ENCODE measurements at places on chromosomes 5 and 9.

DNA sequence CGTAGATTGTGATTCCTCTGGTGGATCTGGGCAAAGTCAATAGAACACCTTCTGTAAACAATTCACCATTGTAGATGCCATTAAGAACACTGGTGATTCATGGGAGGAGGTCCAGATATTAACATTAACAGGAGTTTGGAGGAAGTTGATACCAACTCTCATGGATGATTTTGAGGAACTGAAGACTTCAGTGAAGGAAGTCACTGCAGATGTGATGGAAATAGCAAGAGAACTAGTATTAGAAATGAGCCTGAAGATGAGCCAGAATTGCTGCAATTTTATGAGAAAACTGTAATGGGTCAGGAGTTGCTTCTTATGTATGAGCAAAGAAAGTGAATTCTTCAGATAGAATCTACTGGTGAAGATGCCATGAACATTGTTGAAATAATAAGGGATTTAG, 26.9 kb downstream of the TCERG1 start:
- DNase-seq, result no peak

GRCh38 chr5:174312641-174313040, 267.1 kb downstream of the NSG2 start:
- DNase-seq, result no peak

DNA sequence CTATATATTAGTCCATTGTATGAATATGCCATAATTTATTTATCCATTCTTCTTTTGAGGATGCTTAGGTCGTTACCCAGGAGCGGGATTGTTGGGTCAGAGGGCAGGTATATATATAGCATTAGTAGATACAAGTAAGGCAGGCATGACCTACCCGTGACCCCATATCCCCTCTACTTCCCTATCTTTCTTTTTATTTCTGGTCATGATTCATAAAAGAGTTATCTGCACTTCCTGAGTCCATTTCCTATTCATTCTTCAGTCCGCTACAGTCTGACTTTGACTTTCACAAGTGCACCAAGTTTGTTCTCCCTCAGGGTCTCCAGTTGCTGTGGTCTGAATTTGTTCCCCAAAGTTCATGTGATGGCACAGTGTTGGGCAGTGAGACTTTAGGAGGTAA, 6.9 kb downstream of the RHOBTB3 start:
- no peak for DNase-seq

- peak; percentile 89 for DNase-seq
Measured at GRCh38 chr5:56814963-56815657, at the start of gene MAP3K1. Gene MAP3K1, plus strand, starts transcription at chr5:56815549. Its CDS starts 25 bp downstream, at chr5:56815574.

DNA sequence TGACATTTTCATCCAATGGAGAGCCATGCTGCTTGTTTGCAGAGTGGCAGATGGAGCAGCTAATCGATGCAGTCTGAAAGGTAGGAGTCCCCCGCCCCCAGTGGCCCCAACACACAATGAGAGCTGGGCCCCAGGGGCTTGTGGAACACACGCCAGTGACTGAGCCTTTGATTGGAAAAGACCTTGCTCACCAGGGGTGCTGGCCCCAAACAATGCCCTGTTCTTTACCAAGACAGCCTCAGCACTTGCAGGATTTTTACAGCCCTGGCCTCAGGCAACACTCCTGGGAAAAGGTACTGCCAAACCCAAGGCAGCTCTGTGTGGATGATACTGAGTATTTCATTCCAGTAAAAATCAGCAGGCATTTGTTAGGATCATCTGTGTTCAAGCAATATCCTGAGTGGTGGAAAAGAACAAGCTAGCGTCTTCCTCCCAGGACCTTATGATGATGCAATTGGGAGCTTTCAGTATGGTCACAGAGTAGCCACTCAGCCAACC, 276.8 kb upstream of the CLINT1 start:
- peak; percentile 77 for DNase-seq

GRCh38 chr9:131410044-131410491, 16.2 kb downstream of the PRRC2B start:
- no peak for DNase-seq

- no peak for DNase-seq
Measured at GRCh38 chr9:131320031-131320685, 30.6 kb downstream of the PLPP7 start.
